ENCODE measurements at places on chromosomes 12 and 14. TPM values are rescaled to one million over a fixed set of nuclear protein-coding genes. Genes with fewer than 3 reads are reported as not detected.

MEG3 gene
- 6,363 TPM for polyA plus RNA-seq

PPFIA2 gene
- polyA plus RNA-seq = 1.8 TPM

OR4N5 gene
- not detected for polyA plus RNA-seq

STYK1 gene
- 0.13 TPM for polyA plus RNA-seq
